ENCODE measurements at places on chromosomes 11 and 22.

DNA sequence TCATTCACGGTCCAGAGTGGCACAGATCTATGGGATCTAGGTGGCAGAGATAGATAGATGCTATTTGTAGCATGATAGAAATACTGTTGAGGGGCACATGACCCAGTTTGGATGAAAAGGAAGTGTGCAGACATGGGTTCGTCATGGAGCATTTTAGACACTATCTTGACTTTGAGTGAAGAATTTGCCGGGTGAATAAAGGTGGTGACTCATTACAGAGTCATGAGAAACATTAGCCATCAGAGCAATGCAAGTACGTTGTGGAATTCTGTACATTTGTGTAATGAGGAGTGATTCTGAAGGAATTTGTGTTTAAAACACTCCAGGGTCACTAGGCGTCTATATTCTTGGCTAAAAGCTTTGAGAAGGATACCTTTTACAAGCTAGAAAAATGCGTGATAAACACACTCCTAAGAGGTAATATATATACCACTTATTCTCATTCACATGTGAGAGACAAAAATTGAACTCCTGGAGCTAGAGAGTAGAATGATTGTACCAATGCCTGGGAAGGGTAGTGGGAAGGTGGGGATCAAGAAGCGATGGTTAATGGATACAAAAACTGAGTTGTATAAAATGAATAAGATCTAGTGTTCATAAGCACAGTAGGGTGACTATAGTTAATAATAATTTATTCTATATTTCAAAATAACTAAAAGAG, 593.7 kb upstream of the LUZP2 start:
- no peak for DNase-seq

DNA sequence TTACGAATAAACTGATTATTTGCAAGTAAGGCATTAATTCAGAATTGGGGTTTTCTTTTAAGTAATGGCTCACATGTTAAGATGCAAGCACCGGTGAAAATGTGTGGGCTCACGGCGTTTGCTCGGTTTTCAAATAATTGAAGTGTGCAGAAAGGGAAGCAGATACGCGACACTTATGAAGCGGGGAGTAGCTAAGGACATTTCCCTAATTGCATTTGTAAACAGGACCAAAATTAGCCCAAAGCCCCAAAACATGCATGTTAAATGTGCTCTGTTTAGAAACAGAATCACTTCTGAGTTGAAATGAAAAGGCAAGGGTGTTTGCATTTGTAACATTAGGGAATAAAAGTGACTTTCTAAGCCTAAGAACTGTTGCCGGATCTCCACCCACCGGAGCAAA, 61.3 kb downstream of the ELFN2 start:
- DNase-seq = no peak

- DNase-seq = peak; percentile 34
Measured at GRCh38 chr11:96303064-96303463, 39.9 kb downstream of the MAML2 start.

GRCh38 chr11:16773981-16774935, 35.8 kb downstream of the C11orf58 start:
- DNase-seq = no peak

DNA sequence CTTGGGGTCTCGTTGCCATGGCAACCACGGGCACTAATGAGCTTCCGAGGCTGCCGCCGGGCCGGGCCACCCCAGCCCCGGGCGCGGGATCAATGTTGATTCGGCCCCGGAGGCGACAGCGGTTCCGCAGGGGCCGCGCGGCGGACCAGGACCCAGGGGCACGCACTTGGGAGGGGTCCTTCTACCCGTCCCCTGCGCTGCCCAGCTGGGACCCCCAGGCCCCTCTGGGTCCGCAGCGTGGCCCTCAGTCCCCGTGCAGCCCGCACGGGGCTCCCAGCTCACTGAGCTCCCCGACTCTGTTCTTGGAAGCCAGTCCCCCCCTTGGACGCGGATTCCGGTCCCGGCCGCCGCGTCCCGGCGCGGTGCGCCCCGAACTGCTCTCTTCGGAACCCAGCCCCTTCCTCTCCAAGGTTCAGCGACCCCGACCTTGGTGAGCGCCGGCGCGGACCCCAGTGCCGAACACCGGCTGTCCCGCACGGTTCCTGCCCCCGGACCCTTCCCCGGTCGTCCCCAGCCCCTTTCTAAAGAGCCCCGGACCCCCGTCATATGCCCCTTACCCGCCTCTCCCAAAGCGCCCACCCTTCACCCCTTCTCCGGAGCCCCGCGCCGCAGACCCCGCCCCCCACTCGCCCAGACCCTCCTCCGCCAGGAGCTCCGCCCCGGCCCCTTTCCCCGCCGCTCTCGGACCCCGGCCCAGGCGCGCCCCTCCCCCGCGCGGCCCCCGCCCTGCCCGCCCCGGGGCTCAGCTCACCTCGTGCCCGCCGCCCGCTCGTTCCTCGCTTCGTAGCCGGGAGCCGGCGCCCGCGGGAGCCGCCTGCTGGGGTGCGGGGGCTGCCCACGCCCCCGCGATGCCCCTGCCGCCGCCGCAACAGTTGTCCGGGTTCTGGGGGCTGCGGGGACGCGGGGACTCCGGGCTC, 18.3 kb upstream of the SHISAL1 start:
- DNase-seq = no peak

GRCh38 chr11:9533736-9534473, 39.6 kb upstream of the WEE1 start:
- no peak for DNase-seq

- DNase-seq = peak; percentile 4
Measured at GRCh38 chr11:15169815-15170551, 55.3 kb downstream of the INSC start.

DNA sequence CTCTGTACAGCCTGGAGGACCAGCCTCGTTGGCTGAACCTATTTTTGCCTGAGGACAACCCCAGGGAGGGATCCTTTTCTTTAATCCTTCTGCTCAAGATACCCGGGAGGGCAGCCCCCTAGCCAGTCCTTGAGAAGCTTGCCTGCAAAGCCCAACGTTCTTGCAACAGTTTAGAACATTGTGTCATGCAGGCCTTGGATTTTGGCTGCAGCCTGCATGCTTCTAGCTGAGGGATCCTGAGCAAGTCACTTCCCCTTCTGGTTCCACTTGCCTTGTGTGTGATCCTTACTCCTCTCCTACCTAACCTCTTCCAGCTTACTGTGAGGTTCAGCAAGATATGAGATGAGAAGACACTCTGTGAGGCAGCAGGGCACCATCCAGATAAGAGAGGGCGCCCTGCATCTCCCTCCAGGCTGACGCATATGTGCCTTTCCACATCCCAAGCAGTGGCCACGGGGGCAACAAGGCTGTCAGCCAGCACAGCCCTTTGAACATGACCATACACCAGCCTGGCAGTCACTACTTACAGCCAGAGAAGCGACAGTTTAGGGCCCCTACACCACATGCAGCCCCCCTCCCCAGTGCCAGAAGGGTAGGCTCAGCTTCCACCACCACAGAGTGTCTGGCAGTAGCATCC, 76.1 kb downstream of the C11orf58 start:
- DNase-seq = no peak

- no peak for DNase-seq
Measured at GRCh38 chr11:86365546-86365945, 9.1 kb upstream of the CCDC81 start.

DNA sequence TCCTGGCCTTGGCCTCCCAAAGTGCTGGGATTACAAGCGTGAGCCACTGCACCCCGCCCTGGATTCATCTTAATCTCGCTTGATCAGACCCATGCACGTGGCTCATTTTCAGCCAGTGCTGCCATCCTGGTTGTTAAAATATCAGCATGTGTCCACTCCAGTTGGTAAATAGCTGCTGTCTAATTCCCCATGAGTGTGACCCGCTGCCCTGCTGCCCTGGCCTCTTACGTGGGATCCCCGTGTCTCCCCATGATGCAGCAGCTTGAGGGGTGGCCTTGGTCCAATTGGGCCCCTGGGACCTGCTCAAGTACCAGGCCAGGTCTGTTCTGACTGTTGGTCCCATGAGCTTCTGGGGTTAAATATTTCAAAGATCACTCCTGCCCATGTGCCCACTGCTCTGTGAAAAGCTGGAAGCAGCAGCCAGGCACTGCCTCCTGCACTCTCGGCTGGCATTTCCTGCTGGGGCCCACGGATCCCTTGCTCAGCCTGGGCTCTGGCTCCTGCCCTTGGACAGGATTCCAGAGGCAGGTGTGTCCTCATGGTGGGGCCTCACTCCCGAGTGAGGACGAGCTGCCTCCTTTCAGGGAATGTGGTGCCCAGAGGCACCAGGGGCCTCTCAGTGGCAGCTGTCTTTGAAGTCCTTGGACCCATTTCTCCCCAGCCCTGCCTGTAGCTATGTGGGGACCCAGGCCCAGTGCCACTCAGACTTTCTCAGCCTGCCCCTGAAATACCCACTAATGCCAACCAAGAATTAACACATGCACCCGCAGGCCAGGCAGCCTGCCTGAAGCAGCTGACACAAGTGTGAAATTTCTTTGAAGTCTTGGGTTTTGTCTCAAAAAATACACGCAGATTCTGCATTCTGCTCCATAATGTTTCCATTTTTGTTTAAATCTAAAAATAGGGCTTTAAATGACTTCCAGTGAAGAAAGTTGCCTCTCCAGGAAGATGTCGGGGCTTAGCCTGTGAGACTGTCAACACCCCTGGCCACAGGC, 38.1 kb upstream of the PRDM11 start:
- no peak for DNase-seq

DNA sequence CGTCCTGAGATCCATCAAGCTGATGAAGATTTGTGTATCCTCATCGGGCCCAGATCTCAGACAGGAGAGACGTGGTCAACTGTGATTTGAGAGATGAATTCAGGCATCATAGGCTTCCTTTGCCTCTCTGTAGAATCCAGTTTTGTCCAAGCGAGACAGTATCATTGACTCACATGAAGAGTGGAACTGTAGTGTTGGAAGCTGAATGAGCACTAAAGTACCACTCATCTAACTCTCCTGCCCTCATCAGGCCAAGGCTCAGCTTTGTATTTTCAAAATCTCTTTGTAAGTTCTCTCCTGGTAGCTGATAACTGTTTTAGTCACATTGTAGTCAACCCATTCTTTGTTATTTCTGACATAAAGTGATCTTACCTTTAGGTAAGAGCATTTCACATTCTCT, 85.1 kb downstream of the KIRREL3 start:
- DNase-seq = no peak

DNA sequence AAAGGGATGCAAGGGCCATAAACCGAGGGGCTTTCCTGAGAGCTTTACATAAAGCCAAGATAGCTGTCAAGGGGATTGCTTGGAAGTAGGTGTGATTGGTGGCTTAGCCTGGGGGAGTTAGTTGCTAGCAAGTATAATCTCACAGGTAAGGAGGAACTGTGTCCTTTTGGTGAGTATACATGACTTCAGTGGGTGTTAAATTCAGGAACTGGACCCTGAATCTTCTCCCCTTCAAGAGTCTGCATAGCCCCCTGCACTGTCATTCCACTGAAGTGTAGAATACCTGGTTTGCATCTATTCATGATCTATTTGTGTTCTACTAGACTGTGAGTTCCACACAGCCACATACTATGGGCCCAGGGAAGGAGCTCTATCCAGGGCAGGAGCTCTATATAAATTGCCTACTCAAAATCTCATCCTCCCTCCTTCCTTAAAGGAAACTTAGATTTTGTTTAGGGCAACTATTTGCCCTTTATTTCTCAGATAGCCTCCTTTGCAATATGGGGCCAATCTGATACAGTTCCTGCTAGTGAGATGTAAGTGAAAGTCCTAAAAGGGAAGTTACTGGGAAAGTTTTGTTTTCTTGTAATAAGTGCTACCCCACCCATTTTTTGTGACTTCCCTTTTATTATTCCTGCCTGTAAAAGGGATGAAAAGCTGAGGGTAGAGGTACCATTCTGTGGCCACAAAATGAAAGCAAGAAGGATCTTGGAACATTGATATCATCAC, 120.5 kb downstream of the PGR start:
- DNase-seq = no peak

DNA sequence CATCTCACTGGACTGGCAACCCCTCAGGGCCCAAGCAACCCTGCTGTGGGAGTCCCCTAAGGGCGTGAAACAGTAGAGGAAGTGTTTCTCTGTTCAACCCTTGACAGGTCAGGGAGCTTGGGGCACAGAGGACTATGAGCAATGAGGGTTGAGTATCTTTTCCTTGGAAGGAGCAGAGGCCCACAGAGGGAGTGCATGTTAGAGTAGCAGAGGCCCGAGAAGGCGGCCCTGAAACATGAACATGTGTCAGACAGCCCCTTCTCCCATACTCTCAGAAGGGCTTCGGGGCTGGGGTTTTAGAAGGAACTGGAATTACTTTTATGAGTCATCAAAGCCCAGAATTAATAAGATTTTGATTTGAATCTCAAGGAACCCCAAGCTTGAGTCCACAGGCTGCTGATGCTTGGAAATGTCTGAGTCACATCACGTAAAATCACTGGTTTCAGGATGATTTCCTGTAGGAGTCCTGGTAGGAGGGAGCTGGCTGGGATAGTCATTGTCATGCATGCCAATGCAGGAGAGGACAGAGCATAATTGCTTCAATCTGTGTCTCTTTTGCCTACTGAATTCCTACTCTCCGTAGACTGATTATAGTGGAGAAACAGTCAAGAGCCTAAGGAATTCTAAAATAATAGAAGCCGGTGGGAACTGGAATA, 22.6 kb downstream of the C11orf71 start:
- DNase-seq = no peak

GRCh38 chr11:93225662-93226061, 27.9 kb upstream of the SLC36A4 start:
- DNase-seq = peak; percentile 37

GRCh38 chr11:37050311-37050710, 452.3 kb upstream of the RAG2 start:
- DNase-seq = no peak

GRCh38 chr11:94338651-94339050, 34.3 kb downstream of the IZUMO1R start:
- DNase-seq = no peak
